Sigmoid colon (tissue), 7 donors: ENCODE measurements at places on chromosomes 7 and 10. TPM values are rescaled to one million over a fixed set of nuclear protein-coding genes. Genes with fewer than 3 reads are reported as not detected.

Gene CNNM1
- not detected for polyA plus RNA-seq

Gene TMEM270
- polyA plus RNA-seq: not detected

Gene CRTAC1
- polyA plus RNA-seq: not detected

Gene MLXIPL
- 4.8 TPM for polyA plus RNA-seq

Gene ADCK2
- 15.6 TPM for polyA plus RNA-seq

Gene TUBB8
- polyA plus RNA-seq: not detected

Gene CALML3
- polyA plus RNA-seq: 0.15 TPM

Gene UTF1
- polyA plus RNA-seq: not detected

Gene PALD1
- polyA plus RNA-seq: 6.2 TPM

Gene CPEB3
- 2.3 TPM for polyA plus RNA-seq

Gene CYP2C19
- polyA plus RNA-seq: 0.19 TPM

Gene ZNF735
- not detected for polyA plus RNA-seq

Gene STOX1
- not detected for polyA plus RNA-seq

Gene USP6NL
- 10.8 TPM for polyA plus RNA-seq

Gene CDK14
- 2.4 TPM for polyA plus RNA-seq

Gene ELMO1
- 2.4 TPM for polyA plus RNA-seq

Gene ANXA8L1
- not detected for polyA plus RNA-seq

Gene CTTNBP2
- polyA plus RNA-seq: 0.60 TPM

Gene SHTN1
- 12.5 TPM for polyA plus RNA-seq

Gene NEUROG3
- polyA plus RNA-seq: 1.4 TPM

Gene IGFBP1
- polyA plus RNA-seq: not detected

Gene TFR2
- polyA plus RNA-seq: not detected

Gene NPC1L1
- polyA plus RNA-seq: not detected

Gene NCF1
- polyA plus RNA-seq: 27.8 TPM

Gene GRID1
- not detected for polyA plus RNA-seq

Gene AQP1
- polyA plus RNA-seq: 7.8 TPM

Gene SOSTDC1
- 1.8 TPM for polyA plus RNA-seq

Gene PKD2L1
- 4.2 TPM for polyA plus RNA-seq

Gene KLF14
- not detected for polyA plus RNA-seq

Gene TCERG1L
- 0.10 TPM for polyA plus RNA-seq

Gene CALCR
- polyA plus RNA-seq: not detected

Gene GJC3
- polyA plus RNA-seq: not detected
